ENCODE measurements at places on chromosomes 2 and 18. TPM values are rescaled to one million over a fixed set of nuclear protein-coding genes. Genes with fewer than 3 reads are reported as not detected.

DNA sequence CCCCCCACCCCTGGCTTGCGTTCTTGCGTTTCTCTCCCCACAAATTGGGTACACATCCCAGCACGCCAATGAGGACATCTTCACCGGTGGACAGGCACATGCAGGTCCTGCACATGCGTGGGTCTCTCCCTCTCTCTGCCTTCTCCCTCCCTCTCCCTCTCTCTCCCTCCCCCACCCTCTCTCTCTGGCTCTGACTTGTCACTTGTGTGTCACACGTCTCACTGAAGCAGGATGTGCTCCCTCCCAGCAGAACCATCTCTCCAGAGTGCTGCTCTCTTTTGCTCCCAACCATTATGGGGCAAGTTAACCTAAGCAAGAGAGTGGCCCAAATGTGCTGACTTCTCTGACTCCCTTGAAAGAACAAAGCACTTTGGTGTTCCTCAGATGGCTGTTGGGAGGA lies 120.8 kb upstream of the CAB39 start:
- DNase-seq = no peak

GRCh38 chr2:10457846-10458598 lies 9.9 kb upstream of the ODC1 start:
- peak; percentile 20 for DNase-seq

GRCh38 chr18:73780218-73780617 lies 367.4 kb downstream of the FBXO15 start:
- no peak for DNase-seq

- DNase-seq = peak; percentile 89
Measured at GRCh38 chr2:127700527-127701192, 637 bp upstream of the SFT2D3 start.

GRCh38 chr2:11344342-11344955 lies at the start of gene ROCK2:
ROCK2 (minus strand) TSS chr2:11344636; CDS start chr2:11344136, 500 bp downstream.
- DNase-seq = peak; percentile 95

DNA sequence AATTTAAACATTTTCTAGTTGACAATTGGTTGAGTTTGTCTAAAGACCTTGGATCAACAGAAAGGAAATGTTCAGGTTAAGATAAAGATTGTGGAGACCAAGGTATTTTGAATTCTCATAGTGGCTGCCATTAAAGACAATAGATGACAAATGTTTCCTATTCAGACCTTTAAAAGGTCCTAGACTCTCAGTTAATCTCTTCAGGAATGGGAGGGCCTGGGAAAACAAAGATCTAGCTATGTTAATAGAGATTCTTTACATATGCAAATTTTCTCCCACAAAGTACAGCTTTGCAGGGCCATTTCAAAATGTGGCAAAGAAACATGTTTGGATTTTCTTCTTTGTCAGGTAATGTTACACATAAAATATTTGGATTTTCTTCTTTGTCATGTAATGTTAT lies 403.9 kb downstream of the SPAG16 start:
- DNase-seq = no peak

The CNRIP1 gene
- total RNA-seq = 32.2 TPM

The MBD1 gene
- 42.2 TPM for total RNA-seq

The CD8A gene
- total RNA-seq = 1.3 TPM

The MRPL30 gene
- 22.2 TPM for total RNA-seq
